Activated T-cell treated with anti-CD3 and anti-CD28 coated beads for 24 hours (primary cell): ENCODE measurements at places on chromosomes 5 and 9.
A peak's percentile ranks its signal among the peaks of the same experiment; 100 is the strongest.

- no peak for DNase-seq
These were observed 82.6 kb downstream of the VCAN start for GRCh38 chr5:83554133-83554532.

DNA sequence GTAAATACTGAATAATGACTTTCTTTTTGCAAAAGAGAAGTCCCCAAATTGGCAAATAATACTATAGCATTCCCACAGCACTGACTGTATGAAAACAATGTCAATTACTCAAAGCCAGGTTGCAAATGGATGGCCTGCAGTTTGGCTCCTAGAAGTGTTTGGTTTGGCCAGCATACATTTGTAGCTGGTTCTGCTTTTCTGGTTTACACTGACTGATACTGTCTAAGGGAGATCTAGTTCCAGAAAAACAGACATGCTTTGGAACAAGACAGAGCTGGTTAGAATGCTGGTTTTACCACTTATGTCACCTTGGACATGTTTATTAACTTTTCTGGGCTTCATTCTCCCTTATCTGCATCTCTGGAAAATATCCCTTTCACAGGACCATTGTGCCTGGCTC is 81.5 kb upstream of the TRPM3 start:
- DNase-seq: no peak

DNA sequence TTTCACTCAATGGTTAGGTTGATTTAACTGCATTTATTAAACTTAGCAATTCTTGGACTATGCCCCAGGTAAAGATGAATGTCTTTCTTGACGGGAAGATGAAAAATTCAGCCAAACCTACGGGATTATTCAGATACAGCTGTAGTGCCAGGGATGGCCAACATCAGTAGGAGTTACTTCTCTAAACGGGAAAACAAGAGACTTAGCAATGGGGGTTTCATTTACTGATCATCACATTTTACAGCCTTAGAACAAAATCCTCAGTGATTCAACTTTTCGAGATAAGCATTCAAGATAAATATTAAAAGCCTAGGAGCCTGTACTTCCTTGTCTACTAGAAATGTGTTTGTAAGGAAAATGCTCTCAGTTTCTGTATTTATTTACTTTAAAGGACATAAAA is 46.1 kb downstream of the S1PR3 start:
- DNase-seq: no peak

GRCh38 chr9:117487555-117488175 is 72.8 kb upstream of the ASTN2 start:
- peak; percentile 12 for DNase-seq

DNA sequence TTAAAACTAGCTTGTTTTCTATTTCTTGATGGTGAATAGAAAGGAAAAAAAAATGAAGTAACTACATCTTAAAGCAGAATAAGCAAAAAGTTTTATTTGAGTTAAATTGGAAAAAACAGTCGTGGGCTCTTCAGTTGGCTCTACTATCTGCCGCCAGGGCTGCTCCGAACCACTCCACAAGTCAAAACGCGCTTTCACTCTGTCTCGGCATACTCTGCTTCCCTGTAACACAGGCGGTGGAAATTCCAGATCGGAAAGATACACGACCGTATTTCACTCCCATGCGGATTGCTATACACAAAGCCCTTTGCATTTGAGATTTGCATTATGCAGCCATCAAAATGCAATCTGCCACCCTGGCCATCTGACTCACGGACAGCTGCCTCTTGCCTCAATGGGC is 505.6 kb downstream of the IRX1 start:
- no peak for DNase-seq

- DNase-seq: no peak
These were observed 41.4 kb upstream of the TIFAB start for GRCh38 chr5:135493406-135494180.

GRCh38 chr5:90473396-90474234 is 956 bp downstream of the MBLAC2 start:
- peak; percentile 20 for DNase-seq

DNA sequence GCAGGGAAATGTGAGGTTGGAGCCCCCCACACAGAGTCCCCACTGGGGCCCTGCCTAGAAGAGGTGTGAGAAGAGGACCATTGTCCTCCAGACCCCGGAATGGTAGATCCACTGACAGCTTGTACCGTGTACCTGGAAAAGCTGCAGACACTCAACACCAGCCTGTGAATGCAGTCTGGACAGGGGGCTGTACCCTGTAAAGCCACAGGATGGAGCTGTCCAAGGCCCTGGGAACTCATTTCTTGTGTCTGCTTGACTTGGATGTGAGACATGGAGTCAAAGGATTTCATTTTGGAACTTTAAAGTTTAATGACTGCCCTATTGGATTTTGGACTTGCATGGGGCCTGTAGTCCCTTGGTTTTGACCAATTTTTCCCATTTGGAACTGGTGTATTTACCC is 535.0 kb upstream of the MEF2C start:
- DNase-seq: no peak

GRCh38 chr5:1322955-1323802 is 21.7 kb downstream of the CLPTM1L start:
- no peak for DNase-seq

GRCh38 chr5:134003817-134004625 is 754 bp downstream of the VDAC1 start:
- peak; percentile 35 for DNase-seq

DNA sequence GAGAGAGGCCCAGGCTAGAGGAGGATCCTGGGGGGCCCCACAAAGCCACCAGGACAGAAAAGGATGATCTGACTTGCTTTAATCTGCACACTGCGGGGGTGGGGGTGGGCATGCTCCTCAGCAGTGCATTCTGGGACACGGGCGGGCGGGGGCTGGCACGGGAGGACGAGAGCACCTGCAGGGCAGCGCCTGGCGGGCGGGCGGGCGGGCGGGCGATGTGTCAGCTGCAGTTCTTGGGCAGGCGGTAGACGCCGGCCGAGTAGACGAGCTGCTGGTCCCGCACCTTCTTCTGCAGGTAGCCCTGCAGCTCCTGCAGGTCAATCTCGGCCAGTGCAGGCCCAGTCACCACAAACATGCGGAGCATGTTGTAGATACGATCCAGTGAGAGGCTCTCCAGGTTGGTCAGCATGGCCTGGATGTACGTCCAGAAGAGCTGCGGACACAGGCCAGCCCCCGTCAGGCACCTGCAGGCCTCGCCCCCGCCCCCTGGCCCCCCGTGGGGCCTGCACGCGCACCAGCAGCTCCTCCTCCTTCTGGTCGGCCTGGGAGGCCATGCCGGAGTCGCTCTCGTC is 3.0 kb upstream of the TMEM210 start:
- no peak for DNase-seq

DNA sequence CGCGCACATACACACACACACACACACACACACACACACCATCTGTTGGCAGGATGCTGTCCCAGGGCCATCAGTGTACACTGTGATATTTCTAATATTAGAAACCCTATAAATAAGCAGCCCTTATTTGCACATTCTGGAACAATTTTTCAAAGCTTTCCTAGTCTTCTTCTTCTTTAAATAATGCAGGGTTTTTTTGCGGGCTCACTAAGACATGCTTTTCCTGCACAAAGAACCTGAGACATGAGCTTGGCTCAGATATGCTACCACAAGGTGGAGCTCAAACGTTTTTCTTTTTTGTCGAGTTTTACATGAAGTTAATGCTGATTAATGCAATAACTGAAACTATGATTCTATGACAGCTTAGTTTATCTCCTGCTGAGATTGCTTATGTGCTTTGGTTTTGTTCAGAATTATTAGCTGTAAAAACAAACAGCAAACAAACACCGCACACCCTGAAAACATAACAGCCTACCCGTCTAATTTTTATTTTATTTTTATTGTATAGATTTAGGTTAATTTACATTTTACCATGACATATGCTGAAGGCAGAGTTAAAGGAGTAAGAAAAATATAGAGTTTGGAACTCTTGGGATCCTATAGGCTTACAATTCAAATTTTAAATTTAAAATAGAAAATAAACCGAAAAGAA is 95.8 kb downstream of the ALDH1A1 start:
- DNase-seq: no peak

DNA sequence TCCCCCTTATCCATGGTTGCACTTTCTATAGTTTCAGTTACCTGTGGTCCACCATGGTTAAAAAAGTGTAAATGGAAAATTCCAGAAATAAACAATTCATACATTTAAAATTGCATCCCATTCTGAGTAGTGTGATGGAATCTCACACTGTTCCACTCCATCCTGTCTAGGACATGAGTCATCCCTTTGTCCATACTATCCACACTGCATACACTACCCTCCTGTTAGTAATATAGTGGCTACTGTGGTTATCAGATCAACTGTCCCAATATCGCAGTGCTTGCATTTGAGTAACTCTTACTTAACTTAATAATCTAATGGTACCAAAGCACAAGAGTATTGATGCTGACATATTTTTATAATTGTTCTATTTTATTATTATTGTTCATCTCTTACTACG is 100.7 kb downstream of the RAB3C start:
- DNase-seq: no peak
